Ammon's horn (tissue), 1 donor: ENCODE measurements at places on chromosomes 12 and 14.

DNA sequence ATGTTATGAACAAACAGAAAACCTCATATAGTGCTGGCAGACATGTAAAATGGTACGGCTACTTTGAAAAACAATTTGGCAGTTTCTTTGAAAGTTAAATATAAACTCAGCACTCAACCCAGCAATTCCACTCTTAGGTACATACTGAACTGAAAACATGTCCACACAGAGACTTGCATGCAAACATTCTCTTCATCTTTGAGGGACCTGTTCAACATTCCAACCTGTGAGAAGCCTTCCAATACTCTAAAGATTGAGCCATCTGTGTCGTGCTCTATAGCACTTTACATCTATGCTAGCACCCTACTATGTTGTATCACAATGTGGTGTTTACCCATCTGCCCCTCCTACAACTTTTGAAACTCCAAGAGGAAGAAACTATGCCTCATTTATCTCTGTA, 79.3 kb downstream of the DNAI7 start:
- no peak for DNase-seq

GRCh38 chr12:72234886-72235285, 37.3 kb upstream of the TRHDE start:
- DNase-seq = no peak

DNA sequence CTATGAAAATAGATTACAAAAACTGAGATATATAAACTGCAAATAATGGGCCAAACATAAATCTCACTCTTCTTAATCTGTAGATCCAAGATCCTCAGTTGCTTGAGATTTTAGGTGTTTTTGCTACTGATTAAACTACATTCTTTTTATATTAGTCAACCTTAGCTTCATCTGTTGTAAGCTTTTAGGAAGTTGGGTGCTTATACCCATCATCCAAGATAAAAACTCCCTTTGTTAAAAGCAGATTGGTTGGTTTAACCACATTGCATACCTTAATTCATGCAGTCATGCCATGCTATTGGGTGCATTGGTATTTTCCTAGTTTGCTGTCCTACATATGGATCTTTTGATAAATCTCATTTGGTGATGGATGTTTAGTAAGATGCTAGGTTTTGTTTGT, 46.2 kb upstream of the DIP2B start:
- no peak for DNase-seq

- no peak for DNase-seq
Measured at GRCh38 chr12:56682323-56682722, 5.8 kb downstream of the PTGES3 start.

DNA sequence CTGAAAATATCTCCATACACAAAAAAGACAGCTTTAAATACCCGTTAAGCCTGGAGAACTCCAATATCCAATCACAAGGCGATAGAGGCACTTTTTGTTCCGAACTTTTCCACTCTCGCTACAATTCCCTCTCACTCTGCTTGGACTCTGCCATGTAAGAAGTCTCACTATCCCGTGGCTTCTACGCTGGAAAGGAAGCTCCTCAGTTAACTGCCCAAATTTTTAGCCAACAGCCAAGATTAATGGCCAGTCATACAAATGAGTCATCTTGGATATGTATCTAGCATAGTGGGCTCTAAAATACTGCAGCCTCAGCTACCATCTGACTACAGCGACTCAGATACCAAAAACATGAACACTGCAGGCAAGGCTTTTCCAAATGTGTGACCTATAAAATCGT, 45.5 kb upstream of the RERGL start:
- DNase-seq = no peak

DNA sequence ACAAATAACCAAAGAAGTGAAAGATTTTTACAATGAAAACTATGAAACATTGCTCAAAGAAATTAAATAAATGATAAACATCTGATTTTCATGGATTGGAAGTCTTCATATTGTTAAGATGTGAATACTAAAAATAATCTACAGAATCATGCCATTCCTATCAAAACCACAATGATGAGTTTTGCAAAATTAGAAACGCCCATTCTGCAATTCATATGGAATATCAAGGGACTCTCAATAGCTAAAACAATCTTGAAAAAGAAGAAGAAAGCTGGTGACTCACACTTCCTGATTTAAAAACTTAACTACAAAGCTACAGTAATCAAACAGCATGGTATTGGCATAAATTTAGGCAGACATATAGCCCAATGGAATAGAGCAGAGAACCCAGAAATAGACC, 40.2 kb upstream of the CCT2 start:
- no peak for DNase-seq

GRCh38 chr12:79531518-79531917, 159.2 kb downstream of the PAWR start:
- no peak for DNase-seq

GRCh38 chr14:56160088-56160487, 41.9 kb downstream of the PELI2 start:
- no peak for DNase-seq

GRCh38 chr12:109147954-109148353, 31.6 kb downstream of the ACACB start:
- DNase-seq = peak; percentile 46

GRCh38 chr14:63897721-63898163, 44.9 kb downstream of the SYNE2 start:
- no peak for DNase-seq

GRCh38 chr12:123233505-123234308, 471 bp downstream of the MTRFR start:
- DNase-seq = no peak

GRCh38 chr14:69716478-69717187, 50.3 kb upstream of the SRSF5 start:
- DNase-seq = no peak

DNA sequence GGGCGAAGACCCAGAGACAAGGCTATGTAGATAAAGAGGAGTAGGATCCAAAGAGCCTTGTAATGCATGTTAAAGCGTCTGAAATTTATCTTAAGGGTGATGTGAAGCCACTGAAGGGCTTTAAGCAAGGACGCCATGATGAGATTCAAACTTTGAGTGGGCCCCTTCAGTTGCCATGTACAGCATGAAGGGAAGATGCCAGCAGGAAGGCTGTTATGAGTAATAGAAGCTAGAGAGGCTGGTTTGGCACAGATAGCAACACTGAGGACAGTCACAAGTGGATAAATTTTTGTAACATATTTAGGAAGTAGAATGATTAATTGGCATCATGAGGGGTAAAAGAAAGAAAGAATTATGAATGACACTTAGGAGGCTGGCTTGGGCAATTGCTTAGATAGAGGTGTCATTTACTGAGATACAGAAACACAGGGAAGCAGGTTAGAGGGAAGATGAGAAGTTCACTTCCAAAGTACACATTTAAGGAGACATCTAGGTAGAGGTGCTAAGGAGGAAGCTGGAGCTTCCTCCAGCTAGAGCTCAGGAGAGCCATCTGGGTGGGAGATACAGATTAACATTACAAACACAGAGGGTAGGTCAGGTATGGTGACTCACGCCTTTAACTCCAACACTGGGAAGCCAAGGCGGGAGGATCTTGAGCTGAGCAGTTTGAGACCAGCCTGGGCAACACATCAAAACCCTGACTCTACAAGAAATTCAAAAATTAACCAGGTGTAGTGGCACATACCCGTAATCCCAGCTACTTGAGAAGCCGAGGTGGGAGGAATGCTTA, 13.7 kb downstream of the ATG2B start:
- DNase-seq = peak; percentile 25

GRCh38 chr12:91506452-91506851, 323.8 kb upstream of the DCN start:
- no peak for DNase-seq

- no peak for DNase-seq
Measured at GRCh38 chr14:63453443-63453936, 89.7 kb downstream of the PPP2R5E start.

DNA sequence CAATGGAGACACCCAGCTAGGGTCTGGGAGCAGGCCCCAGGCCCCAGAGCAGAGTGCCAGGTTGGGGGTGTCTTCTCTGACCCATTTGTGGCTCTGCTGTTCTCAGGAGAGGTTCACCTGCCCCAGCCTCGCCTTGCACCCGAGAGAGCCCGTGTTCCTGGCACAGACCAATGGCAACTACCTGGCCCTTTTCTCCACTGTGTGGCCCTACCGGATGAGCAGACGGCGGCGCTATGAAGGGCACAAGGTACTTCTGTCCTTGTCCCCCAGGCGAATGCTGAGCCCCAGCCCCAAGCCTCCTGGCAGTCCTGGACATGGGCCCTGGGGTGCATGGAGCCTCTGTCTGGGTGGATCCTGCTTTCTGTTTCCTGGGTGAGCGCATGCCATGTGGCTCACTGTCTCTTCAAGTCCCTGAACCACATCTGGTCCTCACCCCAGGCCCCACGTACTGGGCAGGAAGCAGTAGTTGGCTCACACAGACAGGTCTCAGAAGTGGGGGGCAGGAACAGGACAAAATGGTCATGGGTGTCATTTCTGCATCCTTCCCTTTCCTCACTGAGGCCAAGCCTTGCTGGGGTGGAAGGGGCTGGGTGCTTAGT, 58.2 kb downstream of the BEGAIN start:
- peak; percentile 1 for DNase-seq

DNA sequence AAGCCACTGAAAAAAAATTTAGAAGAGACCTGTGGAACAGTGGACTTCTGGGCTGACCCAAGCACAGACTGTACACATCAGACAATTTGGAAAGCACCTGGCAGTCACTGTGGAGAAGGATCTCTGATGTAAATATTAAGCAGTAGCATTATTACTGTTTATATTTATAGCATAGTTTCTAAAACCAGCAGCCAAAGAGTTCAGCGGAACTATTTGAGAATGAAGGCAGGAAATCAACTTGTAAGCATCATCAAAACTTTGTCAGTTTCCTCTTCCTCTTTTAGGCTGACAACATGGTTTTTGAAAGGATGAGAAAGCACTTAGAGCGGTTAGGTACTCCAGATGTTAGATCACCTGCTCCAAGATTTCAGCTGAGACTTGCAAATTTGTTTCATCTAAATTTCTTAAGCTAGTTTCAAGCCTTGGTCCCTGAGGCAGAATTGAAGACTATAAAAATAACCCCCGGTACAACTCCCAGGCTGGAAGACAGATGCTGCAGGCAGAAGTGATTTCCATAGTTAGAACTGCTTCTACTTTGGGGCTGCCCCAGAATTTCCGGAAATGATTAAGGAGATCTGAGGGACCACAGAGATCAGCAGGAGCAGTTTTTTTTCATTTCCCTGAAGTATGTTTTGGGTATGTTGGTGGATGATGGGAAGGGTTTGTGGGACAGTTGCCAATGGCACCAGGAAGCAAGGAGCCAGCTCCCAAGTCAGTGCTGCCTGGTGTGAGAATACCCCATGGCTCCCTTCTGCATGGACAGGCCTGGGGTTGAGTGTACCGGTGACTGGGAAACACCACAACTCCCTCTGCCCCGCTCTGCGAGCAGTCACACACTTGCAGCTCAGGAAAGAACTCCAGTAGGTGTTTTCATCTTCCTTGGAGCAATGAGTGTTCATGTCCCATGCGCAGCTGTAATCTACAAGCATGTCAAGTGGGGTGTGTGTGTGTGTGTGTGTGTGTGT, 354.5 kb downstream of the NUAK1 start:
- peak; percentile 9 for DNase-seq

- DNase-seq = no peak
Measured at GRCh38 chr12:2353691-2354090, 300.9 kb downstream of the CACNA1C start.

GRCh38 chr14:38120109-38120508, 87.6 kb upstream of the SSTR1 start:
- no peak for DNase-seq

DNA sequence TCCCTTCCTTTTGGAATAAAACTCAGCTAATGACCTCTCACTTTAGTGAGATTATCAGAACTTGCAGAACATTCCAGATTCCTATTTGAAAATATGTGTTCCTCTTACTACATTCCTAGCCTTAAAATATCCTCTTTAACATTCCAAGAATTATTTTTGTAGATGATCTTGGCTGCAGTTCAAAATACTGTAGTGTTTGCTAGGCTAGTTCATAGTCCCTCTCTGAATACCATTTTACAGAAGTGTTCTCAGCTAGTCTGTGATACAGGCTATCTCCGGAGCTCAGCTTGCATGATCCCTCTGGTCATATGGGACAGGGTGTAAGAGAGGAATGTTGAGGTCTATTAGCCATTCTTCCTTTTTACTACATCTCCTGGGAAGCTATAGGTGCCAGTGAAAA, 17.6 kb upstream of the GPR33 start:
- no peak for DNase-seq

GRCh38 chr12:131832321-131833231, 4.4 kb downstream of the MMP17 start:
- DNase-seq = peak; percentile 59

GRCh38 chr12:14216405-14217294, 148.8 kb upstream of the ATF7IP start:
- no peak for DNase-seq

DNA sequence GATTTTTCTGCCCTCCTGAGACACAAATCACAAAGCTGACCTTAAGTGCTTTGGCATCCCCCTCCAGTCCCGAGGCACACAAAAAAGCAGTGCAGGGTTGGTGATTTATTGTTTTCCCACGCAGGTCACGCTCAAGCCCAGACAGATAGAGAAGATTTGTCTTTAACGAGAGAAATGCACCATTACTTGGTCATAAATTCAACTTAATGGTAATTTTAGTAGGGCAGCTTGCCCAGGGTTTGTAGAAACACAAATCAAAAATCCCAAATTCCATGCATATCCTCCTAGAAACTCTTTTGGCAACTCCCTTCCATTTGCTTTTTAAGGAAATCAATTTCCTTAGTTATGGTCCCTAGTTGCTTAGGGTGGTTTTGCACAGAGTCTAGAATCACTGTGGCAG, 132.6 kb downstream of the IGF1 start:
- no peak for DNase-seq

- no peak for DNase-seq
Measured at GRCh38 chr12:128644664-128645296, 179.0 kb downstream of the SLC15A4 start.

DNA sequence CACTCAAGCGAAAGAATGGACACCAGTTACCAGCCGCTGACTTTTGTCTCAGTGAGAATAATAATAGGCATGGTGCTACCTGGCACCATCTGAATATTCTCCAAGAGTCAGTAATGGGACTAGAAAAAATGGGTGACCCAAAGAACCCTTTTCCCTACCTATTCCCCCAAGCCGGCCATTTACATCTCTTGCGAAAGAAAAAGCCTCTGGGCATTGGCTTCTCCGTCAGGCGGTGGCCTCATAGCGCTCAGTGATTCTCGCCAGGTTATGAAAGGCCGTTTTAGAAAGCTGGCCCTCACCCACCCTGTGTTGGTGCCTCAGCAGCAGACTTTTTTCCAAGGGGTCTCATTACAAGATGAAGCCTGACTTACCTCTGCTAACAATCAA, 523 bp upstream of the SLC6A15 start:
- peak; percentile 3 for DNase-seq

- no peak for DNase-seq
Measured at GRCh38 chr14:35046751-35047536, 872 bp downstream of the FAM177A1 start.

DNA sequence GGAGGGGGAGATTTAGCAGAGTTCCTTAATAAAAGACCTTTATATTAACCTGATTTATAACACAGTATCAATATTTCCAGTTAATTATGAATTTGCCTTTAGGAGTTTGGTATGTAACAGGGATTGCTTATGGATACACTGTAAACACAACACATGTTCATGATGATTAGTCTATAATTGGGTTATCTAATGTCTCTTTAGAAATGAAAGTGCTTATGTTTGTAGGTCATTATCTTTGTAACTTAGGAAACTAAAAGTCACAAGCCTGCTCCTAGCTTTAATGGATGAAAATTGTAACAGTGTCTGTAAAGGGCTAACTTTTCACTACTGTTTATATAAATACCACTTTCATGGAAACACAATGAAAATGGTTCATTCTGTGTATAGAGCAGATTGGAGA, 9.4 kb downstream of the PDE3A start:
- DNase-seq = no peak
